Ecto neural progenitor cell (in vitro differentiated cells): ENCODE measurements at places on chromosomes 11 and 22.

- no peak for DNase-seq
These were observed 27.3 kb downstream of the MAFF start for GRCh38 chr22:38228873-38229740.

DNA sequence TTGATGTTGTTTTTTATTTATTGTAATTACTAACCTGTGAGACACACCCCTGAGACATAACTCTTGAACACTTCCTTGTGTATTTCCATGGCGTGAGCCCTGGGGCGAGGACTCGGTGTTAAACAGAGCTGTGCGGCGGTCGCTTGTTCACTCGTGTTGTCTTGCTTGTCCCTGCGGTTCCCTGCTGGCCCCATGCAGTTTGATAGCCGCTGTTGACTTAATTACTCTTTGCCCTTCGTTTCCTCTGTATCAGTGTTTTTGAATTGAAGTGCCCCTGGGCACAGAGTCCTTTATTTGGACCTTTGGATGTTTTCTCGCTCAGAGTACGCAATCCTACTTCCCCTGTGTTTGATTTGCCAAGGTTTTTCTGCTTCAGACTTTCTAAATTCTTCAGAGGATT lies 52.7 kb downstream of the TBC1D22A start:
- no peak for DNase-seq

DNA sequence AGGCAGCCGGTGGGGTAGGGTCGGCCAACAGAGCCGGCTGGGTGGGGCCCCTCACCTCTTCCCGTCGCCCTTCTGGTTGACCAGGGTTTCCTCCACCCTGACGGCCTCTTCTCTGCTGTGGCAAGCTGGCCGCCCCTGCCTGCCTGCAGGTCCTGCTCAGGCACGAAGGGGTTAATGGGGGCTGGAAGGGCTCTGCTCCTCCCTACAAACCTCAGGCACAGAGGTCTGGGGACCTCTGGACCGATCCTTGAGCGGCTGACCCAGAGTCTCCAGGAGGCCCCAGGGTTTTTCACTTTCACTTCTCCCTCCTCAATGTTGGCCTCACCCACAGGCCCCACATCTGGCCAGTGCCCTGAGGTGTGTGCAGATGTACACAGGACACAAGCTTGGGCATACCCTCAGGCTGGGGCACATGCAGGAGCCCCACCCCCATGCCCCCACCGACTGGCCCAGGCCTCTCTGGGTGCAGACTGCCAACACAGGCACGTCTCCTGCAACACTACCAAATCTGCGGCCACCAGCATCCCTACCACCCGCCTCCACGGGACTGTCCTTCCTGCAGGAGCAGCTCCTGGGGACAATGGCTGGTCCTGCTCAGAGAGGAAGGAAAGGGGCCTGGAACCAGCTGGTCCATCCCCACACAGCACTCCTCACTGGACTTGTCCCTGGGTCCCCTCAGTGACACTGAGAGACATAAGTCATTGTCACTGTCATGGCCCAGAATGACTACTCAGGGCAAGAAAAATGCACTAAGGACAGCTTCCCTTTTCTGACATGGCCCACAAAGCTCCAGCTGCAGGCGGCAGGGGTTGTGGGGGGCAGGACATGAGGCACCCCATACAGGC lies 3.2 kb upstream of the TBX1 start:
- no peak for DNase-seq

- DNase-seq, result peak; percentile 44
These were observed 1.1 kb downstream of the MUC5AC start for GRCh38 chr11:1158681-1159487.

- DNase-seq, result peak; percentile 55
These were observed 258.3 kb downstream of the LRRC4C start for GRCh38 chr11:41201156-41201555.

- no peak for DNase-seq
These were observed 20.3 kb downstream of the NEAT1 start for GRCh38 chr11:65442842-65443331.

GRCh38 chr11:124483422-124483821 lies 37.9 kb upstream of the OR8B8 start:
- no peak for DNase-seq

DNA sequence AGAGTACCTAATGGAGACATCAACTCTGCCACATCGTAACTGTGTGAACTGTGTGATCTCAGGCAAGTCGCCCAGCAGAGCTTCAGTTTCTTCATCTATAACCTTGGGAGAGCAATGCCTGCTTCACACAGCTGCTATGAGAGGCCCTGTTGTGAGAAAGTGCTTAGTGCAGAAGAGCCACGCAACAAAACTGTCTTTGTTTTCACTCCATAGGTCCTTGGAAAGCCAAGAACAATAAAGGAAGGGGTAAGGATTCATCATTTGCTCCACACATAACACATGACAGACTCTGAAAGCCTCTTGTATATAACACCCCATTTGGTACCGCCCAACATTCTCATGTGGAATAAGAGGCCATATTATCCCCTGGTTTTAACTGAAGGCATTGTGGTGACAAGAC lies 231.9 kb upstream of the ISX start:
- DNase-seq, result no peak

GRCh38 chr22:47198801-47199251 lies 436.4 kb downstream of the TBC1D22A start:
- peak; percentile 37 for DNase-seq

GRCh38 chr22:46866591-46866990 lies 104.1 kb downstream of the TBC1D22A start:
- no peak for DNase-seq

DNA sequence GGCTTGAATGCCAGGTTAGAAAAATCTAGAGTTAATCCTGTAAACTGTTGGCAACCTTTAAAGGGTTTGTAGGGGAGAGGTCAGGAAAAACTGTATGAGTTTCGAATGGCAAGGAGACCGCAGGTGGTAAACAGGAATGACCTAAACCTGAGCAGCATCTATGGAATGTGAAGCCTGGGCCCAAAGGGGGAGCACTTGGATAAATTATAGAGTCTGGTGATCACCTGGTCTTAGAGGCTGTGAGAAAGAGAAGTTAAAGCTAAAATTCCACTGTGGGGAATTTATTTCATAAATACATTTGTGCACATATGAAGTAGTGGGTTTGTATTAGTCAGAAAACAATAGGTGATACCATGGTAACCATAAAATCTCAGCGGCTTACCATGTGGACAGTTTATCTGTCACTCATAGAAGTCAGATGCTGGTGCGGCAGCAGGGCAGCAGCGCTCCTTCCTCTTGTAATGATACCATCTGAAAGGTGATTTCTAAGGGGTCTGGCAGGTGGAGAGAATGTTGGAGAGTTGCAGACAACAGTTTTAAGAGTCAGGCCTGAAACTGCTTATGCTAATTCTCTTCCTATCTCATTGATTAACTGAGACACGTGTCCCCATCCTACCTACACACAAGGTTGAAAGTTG lies 1104.4 kb upstream of the CCDC90B start:
- no peak for DNase-seq
